ENCODE measurements at places on chromosomes 6 and 20. TPM values are rescaled to one million over a fixed set of nuclear protein-coding genes. Genes with fewer than 3 reads are reported as not detected.

DNA sequence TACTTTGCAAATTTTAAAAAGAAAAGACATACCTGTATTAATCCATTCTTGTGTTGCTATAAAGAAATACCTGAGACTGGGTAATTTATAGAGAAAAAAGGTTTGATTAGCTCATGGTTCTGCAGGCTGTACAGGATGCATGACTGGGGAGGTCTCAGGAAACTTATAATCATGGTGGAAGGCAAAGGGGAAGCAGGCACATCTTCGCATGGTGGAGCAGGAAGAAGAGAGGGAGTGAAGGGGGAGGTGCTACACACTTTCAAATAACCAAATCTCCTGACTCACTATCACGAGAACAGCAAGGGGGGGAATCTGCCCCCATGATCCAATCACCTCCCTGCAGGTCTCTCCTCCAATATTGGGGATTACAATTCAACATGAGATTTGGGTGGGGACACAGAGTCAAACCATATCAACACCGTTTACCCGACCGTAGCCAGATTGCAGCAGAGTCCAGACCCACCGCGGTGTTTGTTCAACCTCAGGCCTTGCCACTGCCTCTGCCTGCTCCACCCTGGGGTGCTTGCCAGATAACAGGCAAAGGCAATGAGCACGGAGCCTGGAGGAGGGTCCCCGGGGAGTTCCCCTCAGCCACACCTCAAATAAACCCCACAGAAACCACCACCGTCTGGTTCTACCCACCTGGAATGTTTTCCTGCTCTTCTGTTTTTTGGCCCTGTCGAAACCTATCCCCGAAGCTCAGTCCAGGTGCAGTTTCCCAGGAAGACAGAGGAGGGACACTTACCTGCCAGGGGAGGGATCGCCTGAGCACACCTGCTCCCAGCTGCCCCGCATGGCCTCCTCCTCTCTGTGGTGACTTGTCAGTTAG, 142.2 kb upstream of the AFDN start:
- no peak for DNase-seq

DNA sequence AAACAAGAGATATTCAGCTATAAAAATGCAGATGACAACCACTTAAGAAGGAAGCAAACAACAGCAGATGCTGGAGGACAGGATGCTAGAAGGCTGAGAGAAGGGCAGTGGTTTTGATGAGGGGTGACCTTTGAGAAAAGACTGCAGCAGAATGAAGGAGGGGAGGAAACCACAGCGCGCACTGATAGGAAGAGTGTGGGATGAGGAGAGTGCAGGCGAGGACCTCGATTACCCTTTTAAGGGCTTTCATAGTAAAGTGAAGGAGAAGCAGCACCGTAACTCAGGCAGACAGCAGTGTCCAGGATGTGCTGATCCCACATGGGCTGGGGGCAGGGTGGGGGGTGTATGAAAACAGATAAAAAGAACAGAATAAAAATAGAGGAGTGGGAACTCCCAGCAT, 19.2 kb downstream of the ZBTB2 start:
- DNase-seq: no peak

DNA sequence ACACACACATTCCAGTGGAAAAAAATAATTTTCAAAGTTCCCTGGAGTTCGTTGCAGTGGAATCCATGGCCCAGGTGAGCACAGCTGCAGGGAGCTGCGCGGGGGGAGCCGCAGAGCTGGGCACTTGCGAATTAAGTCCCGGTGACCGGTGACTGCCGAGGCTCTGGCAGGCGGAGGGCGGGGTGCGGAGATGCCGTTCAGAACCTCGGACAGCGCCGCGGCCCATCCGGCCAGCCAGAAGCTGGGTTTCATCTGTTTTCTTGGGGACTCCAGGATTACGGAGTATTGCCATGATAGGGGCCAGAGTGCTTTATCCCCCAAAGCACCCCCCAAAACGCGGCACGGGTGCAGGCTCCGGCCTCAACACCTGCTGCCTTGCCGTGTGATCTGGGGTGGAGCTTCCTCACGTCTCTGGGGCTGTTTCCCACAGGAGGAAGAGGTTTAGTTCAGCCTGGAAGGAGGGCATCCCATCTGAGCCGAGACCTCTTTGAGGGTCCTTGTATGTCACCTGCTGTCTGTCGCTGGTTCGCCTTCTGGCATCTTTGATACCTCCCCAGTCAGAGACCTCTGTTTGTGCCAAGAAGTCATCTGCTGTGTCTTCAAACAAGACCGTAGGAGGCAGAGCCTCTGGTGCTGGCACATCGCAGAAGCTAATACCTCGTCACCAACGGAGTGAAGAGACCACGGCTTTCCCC, 99.4 kb downstream of the YTHDF1 start:
- peak; percentile 50 for DNase-seq

GRCh38 chr6:146153040-146153758, 124.3 kb downstream of the GRM1 start:
- no peak for DNase-seq

GRCh38 chr20:17142666-17143065, 84.2 kb upstream of the PCSK2 start:
- no peak for DNase-seq

- DNase-seq: no peak
Observed at GRCh38 chr6:150499882-150500312, 99.8 kb upstream of the PLEKHG1 start.

DNA sequence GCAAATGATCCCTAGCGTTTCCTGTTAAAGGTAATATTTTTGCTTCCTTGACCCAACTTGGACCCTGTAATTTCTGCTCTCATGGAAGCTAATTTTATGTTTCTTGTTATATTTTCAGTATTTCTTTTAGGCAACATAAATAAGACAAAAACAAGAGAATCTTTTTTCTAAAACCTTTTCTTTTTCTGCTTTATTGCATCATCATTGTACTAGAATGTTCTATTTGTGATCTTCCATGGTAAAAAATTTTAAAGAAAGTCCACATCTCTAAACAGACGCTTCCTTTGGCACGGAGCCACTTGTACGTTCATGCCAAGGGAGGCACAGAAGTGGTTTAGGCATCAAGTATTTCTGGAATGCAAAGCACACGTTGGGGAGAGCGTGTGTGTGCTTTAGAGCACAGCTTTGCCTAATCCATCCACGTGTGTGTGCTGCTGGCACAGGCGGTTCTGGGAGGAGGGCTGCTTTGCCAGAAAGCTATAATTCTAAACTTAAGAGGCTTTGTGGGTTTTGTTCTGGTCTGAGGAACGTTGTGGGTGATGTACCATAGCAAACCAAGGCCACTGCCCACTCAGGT, 98.3 kb downstream of the SASH1 start:
- DNase-seq: peak; percentile 71

DNA sequence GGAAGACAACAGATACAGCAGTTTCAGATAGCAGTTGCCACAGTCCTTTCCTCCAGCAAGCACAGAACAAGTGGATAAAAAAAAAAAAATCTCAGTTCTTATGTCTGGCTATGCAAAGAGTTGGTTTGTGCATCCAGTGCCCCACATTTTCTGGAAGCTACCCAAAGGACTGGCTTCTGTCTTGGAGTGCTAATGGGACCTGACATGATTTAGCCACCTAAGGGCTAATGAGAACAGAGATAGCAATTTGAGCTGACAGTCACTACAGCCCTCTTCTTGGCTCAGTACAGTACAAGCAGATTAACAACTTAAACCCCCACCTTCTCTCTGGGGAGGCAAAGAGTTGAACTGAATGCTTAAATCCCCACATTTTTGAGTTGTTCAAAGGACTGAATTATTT, 976.8 kb downstream of the TBC1D32 start:
- no peak for DNase-seq

- no peak for DNase-seq
Observed at GRCh38 chr6:119727504-119728219, 378.1 kb upstream of the MAN1A1 start.

DNA sequence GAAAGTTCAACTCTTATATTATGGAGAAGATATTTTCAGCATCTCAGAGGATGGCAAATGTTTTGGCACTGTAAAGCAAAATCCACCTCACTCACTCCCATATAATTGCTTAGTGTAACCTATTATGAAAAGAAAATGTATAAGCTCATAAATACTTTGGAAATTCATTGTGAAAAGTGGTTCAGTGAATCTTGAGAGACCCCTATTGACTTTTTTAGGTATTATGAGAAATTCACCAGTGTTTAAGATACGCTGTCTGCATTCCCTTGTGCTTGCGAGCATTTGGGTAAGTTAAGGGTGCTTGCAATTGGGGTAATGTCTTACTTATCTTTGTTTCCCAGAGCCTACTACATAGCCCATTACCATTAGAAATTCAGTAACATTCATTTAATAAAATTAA, 66.3 kb upstream of the BMP5 start:
- no peak for DNase-seq

GRCh38 chr6:135525594-135525993, 28.1 kb upstream of the AHI1 start:
- no peak for DNase-seq

DNA sequence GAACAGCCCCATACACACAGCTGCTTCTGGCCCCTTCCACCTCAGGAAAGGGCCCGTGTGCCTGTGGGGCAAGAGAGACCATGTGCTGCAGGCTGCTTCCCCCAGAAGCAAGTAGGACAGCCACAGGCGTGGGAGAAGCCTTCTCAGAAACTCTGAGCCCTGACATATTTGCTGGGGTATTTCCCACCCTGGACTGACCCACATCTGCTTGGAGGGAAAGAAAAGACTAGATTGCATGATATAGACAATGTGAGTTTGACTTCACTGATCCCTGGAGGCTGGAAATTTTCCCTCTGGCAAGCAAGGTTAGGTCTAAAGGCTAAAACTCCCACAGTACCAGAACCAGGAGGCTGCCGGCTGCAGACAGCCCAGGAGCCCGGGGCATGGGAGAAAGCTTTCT, 213.3 kb upstream of the SSTR4 start:
- DNase-seq: no peak

DNA sequence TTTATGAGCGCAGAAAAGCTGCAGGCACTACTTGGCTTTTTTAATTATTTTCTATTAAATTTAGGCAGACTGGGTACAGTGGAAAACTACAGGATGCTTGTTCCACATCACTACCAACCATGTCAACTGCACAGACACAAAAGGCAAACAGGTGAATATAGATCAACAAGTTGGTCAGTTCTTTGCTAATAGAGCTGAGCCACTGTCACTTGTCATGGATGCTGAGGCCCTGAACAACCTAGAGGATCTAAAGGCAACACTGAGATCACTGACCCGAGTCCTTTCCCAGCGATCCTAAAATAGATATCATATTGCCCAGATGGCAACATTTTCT, 34.5 kb upstream of the FAM83C start:
- DNase-seq: no peak

DNA sequence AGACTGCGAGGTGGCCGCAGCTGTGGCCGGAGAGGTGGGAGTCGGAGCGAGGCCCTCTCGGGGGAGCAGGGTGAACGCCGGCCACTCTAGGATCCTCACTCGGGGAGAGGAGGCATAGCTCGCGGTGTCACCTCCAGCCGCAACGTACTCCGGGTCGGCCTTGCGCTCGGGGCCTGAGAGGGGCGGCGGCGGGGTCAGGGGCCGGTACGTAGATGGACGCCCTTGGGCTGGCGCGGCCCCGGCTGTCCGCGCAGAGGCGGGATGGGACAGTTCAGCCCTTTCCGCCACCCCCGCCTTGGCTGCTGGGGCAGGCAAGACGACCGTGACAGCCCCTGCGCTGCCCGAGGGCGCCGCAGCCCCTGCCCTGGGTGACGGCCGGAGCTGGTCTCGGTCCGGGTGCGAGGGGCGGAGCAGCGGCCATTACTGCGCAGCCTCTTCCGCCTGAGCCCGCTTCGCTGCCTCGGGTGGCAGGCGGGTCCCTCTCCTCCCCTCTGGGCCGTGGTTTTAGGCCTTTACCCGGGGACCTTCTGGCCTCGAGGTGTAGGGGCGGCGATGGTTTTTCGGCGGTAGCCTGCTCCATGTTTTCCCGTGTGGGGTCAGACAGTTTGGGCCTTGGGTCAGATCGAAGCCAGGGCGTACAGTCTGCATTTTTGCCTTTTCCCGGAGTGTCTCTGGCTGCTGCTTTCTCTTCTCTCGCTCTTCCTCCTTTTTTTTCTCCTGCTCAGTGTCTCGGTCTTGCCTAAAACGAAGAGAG, 405 bp downstream of the RNF146 start:
- peak; percentile 69 for DNase-seq

GRCh38 chr20:23397961-23398360, 23.3 kb downstream of the NAPB start:
- no peak for DNase-seq

DNA sequence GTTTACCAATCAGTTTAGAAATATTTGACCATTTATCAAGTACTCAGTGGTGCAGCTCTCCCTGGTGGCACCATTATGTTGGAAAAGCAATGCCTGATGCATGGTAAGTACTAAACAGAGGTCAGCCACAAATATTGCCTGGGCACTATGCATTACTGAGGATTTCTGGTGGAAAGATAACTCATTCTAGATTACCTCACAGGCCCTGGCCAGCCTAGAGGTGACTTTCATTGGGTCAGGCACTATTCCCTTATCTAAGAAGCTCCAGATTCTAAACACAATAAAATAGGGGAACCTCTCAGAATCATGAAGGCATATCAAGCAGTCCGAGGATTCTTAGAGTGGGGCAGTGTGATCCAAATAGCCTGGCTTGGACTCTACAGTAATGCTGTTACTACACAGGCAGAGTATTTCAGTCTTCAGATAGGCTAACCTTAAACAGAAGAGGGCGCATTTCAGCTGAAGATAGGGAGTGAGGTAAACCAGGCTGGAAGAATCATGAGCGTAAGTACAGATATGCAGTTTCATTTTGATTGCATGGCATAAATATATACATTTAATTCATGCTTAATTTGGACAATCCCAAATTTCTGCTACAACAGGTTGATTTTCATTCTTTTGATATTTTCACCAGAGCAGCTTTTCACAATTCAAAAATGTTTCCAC, 12.1 kb downstream of the LGSN start:
- DNase-seq: peak; percentile 11

GRCh38 chr6:102902471-102902870, 1509.0 kb downstream of the GRIK2 start:
- DNase-seq: no peak

DNA sequence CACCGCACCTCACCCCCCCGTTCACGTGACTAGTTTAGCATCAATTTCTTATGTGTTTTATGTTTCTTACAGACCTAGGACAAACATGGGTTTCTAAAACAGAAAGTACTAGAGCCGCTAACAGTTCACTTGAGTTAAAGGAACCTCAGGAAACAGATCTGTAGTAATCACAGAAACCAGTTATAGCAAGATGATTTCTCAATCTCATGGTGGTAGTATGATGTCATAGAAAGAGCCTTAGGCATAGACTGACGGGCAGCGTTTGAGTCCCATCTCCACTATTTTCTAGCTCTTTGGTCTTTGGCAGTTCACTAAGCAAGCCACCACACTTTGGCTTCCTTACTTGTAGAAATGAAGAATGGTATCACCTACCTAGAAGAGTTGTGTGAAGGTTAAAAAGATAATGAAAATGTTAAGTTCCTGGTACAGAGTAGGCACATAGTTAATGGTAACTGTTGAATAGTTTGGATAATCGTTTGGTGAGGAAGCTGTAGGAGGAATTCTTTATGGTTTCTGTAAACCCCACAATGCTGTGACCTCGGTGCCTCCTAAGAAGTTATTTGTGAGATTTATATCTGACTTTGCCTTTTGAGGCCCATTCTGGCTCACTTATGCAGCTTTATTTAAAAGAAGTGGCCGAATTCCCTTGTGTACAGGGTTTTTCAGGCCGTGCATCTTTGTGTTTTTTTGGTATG, 21.3 kb downstream of the CTNNBL1 start:
- DNase-seq: no peak

- DNase-seq: no peak
Observed at GRCh38 chr20:47757145-47758035, 27.9 kb downstream of the SULF2 start.

Gene ARFGEF2
- polyA plus RNA-seq: 33.1 TPM

Gene SEL1L2
- not detected for polyA plus RNA-seq

Gene GTSF1L
- not detected for polyA plus RNA-seq

Gene TMEM200A
- polyA plus RNA-seq: 24.1 TPM

Gene TRIM15
- not detected for polyA plus RNA-seq

Gene NRN1
- polyA plus RNA-seq: 3.9 TPM
